WTC11 (cell line): ENCODE measurements at places on chromosomes 4 and X. TPM values are rescaled to one million over a fixed set of nuclear protein-coding genes. Genes with fewer than 3 reads are reported as not detected.

GC gene
- 0.76 to 1.9 TPM (median 1.7 TPM) in 3 replicates for total RNA-seq

RAB33A gene
- 2.1 to 3.1 TPM (median 3.0 TPM) in 3 replicates for total RNA-seq

FAM9B gene
- not detected in 3 replicates for total RNA-seq

SPOCK3 gene
- total RNA-seq, result 0.24 to 0.27 TPM (median 0.27 TPM) in 3 replicates

LRP2BP gene
- 0.33 to 0.69 TPM (median 0.39 TPM) in 3 replicates for total RNA-seq

SH2D1A gene
- total RNA-seq, result 0.24 TPM in 1 of 3 replicates, not detected in the others

CLGN gene
- total RNA-seq, result 2.3 to 3.4 TPM (median 3.0 TPM) in 3 replicates

IBSP gene
- not detected in 3 replicates for total RNA-seq

BMP3 gene
- total RNA-seq, result 0.53 to 0.55 TPM (median 0.55 TPM) in 3 replicates

CYLC1 gene
- total RNA-seq, result not detected in 3 replicates

LIMCH1 gene
- 0.66 to 0.92 TPM (median 0.80 TPM) in 3 replicates for total RNA-seq

DNA sequence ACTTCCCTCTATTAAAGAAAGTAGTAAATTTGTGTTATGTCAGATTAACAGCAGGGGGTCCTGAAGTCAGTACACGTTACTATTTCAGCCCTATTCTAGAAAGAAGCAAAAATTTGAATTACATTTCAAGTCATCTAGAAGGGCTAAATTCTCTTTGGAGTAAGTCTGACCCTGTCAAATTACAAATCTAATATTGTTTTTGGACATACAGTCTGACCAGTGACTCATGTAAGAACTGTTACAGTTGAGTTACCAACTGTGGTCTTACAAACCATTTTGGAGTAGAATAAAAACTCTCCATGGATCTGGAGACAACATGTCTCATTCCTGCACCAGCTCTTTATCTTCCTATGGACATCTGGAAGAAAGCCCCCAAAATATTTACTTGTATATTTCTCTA, 36.0 kb upstream of the GYPA start:
- H3K27ac ChIP-seq, result no peak overlapping the region
- no peaks in the 10 kb centered on the region for H3K36me3 ChIP-seq

- no peaks in the 10 kb centered on the region for H3K4me1 ChIP-seq
- H3K4me3 ChIP-seq, result no peak overlapping the region
- H3K27me3 ChIP-seq, result no peaks in the 10 kb centered on the region; the same call in 1 of the 2 replicates
- H3K36me3 ChIP-seq, result 0 out of 2 replicates have a peak, but pooled peaks cover 2% of the 10 kb centered on the region
Observed at GRCh38 chrX:32443841-32444240, 767.5 kb downstream of the DMD start.

GRCh38 chr4:182453830-182454229, 210.6 kb downstream of the TENM3 start:
- H3K4me1 ChIP-seq, result peaks cover 68% of the 10 kb centered on the region
- DNase-seq, result no peak
- H3K27me3 ChIP-seq, result no peaks in the 10 kb centered on the region
- no peaks in the 10 kb centered on the region for H3K36me3 ChIP-seq
- no peak overlapping the region for H3K4me3 ChIP-seq

- no peak for DNase-seq
- no peak overlapping the region for H3K4me3 ChIP-seq
- no peaks in the 10 kb centered on the region for H3K27me3 ChIP-seq
- peak overlapping the region; percentile 76; the same call in 1 of the 2 replicates for H3K27ac ChIP-seq
- peaks cover 31% of the 10 kb centered on the region for H3K36me3 ChIP-seq
Observed at GRCh38 chrX:45077748-45078424, 122.8 kb downstream of the DIPK2B start.

- H3K36me3 ChIP-seq, result peaks cover 23% of the 10 kb centered on the region
- H3K4me1 ChIP-seq, result peaks cover 48% of the 10 kb centered on the region
- DNase-seq, result no peak
- H3K27me3 ChIP-seq, result no peaks in the 10 kb centered on the region
- H3K27ac ChIP-seq, result no peak overlapping the region
Observed at GRCh38 chr4:15688051-15688450, 6.4 kb downstream of the FAM200B start.

DNA sequence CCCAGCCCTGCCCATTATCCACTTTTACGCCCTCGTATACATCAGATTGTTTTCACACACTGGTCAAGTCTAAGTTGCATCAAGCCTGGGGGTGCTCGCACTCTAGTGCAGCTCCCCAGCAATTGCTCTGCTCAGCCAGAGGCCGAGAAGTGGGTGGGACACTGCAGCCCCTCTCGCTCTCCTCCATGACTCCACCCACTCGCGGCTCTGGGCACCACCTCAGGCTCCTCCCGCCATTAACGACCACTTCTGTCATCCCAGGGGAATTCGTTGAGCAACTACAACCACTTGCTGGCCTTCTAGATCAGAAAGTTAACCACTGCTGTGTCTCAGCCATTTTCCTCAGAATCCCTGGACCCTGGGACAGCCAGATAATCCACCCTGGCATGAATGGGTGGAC, 53.6 kb downstream of the ETNPPL start:
- H3K4me3 ChIP-seq, result no peak overlapping the region
- H3K36me3 ChIP-seq, result no peaks in the 10 kb centered on the region
- H3K4me1 ChIP-seq, result peaks cover 21% of the 10 kb centered on the region
- H3K27me3 ChIP-seq, result no peaks in the 10 kb centered on the region
- no peak overlapping the region for H3K27ac ChIP-seq

DNA sequence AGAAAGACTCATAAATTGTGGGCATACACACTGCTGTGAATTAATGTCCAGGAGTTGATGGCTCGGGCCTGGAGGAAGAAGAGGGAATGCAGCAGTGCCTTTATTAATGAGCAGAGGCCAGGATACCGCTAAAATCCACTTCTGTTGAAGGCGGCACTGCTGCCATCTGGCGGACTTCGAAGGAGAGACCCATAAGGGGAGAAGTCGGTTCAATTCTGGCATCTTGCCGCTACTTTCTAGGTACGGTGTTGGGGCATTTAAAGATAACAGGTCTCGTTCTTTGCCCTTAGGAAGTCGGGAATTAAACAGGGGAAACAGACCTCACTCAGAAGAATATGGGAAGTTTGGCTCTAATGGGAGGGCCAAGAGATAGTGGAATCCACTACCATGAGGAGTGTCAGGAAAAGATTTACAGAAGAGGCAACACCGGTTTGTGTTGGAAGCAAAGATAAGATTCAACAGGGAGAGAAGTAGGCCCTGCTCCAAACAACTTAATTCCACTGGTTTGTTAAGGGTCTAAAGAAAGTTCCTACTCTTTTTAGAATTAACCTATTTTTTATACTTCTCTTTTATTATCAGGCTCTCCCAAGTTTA, 133.6 kb upstream of the GIMD1 start:
- no peaks in the 10 kb centered on the region for H3K27me3 ChIP-seq
- no peak overlapping the region for H3K4me3 ChIP-seq

- H3K4me1 ChIP-seq, result peaks cover 8% of the 10 kb centered on the region
- no peak overlapping the region for H3K4me3 ChIP-seq
- DNase-seq, result peak; percentile 66
- H3K27me3 ChIP-seq, result no peaks in the 10 kb centered on the region; the same call in 1 of the 2 replicates
- no peak overlapping the region for H3K27ac ChIP-seq
- no peaks in the 10 kb centered on the region for H3K36me3 ChIP-seq
Observed at GRCh38 chr4:5460106-5460801, 248.1 kb downstream of the EVC2 start.

GRCh38 chr4:143375326-143376073, 38.8 kb downstream of the GAB1 start:
- DNase-seq, result peak; percentile 47
- H3K36me3 ChIP-seq, result peaks cover 15% of the 10 kb centered on the region
- no peaks in the 10 kb centered on the region for H3K27me3 ChIP-seq
- H3K4me1 ChIP-seq, result peaks cover 57% of the 10 kb centered on the region
- H3K4me3 ChIP-seq, result no peak overlapping the region
- H3K27ac ChIP-seq, result peak overlapping the region; percentile 60

GRCh38 chr4:66943112-66943511, 602.2 kb downstream of the CENPC start:
- no peak overlapping the region for H3K27ac ChIP-seq
- H3K4me1 ChIP-seq, result no peaks in the 10 kb centered on the region
- H3K36me3 ChIP-seq, result no peaks in the 10 kb centered on the region
- H3K4me3 ChIP-seq, result no peak overlapping the region

DNA sequence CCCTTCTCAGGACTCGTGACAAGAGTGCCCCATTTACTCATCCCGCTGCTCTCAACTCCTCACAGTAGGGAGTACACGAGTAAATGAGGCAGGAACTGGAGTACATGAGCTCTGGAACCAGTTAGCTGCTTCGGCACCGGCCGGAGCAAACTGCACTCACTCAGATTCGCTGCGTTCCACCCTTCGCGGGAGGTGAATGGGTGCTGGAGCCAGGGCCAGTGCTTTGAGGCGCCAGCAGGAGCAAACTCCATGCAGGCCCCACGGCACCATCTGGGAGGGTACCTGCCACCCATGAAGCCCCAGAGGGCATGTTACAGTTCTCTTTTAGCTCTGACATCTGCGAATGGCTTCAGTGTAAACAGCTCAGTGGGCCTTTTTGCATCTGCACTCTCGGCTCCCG, 315.5 kb upstream of the GK2 start:
- peak overlapping the region; percentile 48 for H3K4me3 ChIP-seq
- H3K36me3 ChIP-seq, result peaks cover 18% of the 10 kb centered on the region

GRCh38 chrX:114619874-114620273, 36.0 kb downstream of the HTR2C start:
- no peak overlapping the region for H3K27ac ChIP-seq
- peaks cover 11% of the 10 kb centered on the region for H3K4me1 ChIP-seq
- H3K36me3 ChIP-seq, result no peaks in the 10 kb centered on the region
- no peak overlapping the region for H3K4me3 ChIP-seq
- peaks cover 12% of the 10 kb centered on the region for H3K27me3 ChIP-seq
- no peak for DNase-seq

GRCh38 chrX:115018040-115018647, 728 bp upstream of the IL13RA2 start:
- peaks cover 13% of the 10 kb centered on the region for H3K27me3 ChIP-seq
- no peaks in the 10 kb centered on the region for H3K36me3 ChIP-seq
- DNase-seq, result peak; percentile 11
- H3K27ac ChIP-seq, result no peak overlapping the region
- H3K4me1 ChIP-seq, result no peaks in the 10 kb centered on the region

DNA sequence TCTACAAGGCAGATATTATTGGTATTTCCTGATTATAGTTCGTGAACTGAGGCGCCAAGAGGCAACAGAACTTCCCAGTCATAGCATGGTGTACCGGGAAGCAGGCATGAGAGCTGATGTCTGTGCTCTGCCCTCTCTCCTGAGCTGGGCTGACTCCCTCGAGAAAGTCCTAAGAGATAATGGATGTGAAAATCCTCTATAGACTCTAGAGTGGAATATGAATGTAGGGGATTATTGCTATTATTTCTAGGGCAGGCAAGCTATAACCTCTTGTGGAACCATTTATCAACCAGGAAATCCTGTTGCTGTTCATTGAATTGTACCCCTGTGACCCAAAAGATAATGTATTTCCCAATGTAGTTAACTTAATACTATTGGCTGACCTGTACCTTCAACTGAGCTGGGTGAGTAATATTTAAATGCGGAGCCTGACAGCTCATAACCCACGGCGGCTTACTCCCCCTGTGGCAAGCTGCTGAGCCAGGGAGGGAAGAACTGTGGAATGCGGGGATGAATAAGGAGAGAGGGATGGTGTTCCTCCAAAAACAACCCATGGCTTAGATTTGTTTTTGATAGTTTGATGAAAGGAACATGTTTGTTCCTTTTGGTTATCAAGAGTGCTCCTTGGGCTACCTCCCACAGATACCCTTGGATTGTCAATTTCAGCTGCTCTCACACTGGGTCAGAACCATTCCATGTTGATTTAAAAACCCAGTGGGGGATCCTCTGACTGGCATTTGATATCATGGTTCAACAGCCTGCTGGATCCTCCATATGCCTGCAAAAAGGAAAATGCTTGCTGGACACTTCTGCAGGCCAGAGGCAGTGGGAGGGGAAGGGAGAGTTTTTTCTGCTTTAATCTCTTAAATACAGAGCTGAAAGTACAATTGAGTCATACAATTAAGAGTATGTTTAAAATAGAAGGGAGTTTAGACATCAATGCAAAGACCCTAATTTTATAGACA, 339.0 kb upstream of the BOD1L1 start:
- H3K36me3 ChIP-seq, result no peaks in the 10 kb centered on the region
- H3K27me3 ChIP-seq, result no peaks in the 10 kb centered on the region
- H3K27ac ChIP-seq, result no peak overlapping the region
- peak; percentile 19 for DNase-seq

GRCh38 chr4:180156684-180157083, 2086.5 kb upstream of the TENM3 start:
- no peak for DNase-seq
- H3K27me3 ChIP-seq, result no peaks in the 10 kb centered on the region
- no peak overlapping the region for H3K4me3 ChIP-seq
- H3K4me1 ChIP-seq, result peaks cover 24% of the 10 kb centered on the region

GRCh38 chr4:99300934-99301333, 10.1 kb upstream of the ADH1A start:
- no peaks in the 10 kb centered on the region for H3K4me1 ChIP-seq
- H3K27ac ChIP-seq, result no peak overlapping the region
- no peak overlapping the region for H3K4me3 ChIP-seq
- DNase-seq, result no peak

DNA sequence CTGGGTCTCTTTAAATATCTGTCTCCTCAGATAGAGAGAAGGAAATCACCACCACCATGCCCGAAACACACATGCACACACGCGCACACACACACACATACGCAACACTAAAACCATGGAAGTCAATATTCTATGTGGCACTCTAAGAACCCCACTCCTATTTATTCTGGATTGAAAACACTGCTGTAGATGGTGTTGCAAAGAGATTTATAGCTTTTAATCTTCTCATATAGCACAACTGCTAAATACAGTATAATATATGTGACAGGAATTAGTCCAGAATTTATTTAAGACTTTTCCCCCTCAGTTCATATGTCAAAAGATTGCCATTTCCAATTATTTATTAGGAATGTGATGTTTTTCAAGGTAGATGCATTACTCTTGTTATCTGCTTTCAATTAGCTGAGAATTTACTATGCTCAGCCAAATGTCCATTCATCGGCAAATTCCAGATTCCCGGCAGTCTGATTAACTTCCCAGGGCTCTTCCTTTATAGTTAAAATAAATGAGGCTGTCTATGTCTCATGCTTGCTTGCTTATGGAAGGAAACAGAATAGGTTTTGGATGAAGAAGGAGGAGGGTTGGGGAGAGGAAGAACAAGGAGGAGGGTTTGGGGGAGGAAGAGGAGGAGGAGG, 115.4 kb upstream of the NDP start:
- H3K36me3 ChIP-seq, result no peaks in the 10 kb centered on the region
- DNase-seq, result no peak
- no peaks in the 10 kb centered on the region for H3K4me1 ChIP-seq
- H3K27me3 ChIP-seq, result no peaks in the 10 kb centered on the region
- no peak overlapping the region for H3K27ac ChIP-seq
- H3K4me3 ChIP-seq, result no peak overlapping the region

- DNase-seq, result no peak
- H3K4me3 ChIP-seq, result no peak overlapping the region
- H3K36me3 ChIP-seq, result peaks cover 7% of the 10 kb centered on the region
- H3K4me1 ChIP-seq, result peaks cover 45% of the 10 kb centered on the region
Observed at GRCh38 chr4:23558101-23558500, 331.7 kb downstream of the PPARGC1A start.

DNA sequence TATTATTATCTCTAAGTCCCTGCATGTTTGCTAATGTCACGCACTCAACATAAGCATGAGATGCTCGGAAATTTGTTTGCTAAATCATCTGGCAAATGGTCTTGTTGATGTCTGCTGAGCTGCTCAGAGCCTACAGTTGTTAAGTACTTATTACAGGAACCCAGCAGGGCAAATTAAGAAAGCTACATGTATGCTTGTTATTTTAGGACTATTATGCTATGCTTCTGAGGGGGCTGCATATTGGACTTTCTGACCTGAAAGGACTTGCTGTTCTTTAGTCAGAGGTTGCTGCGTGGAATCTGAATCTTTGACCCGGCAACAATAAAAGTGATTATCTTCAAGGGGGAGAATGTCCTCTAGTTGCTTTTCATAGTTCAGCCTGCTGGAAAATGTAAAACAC, 36.3 kb upstream of the TENM3 start:
- H3K27ac ChIP-seq, result no peak overlapping the region
- no peaks in the 10 kb centered on the region for H3K36me3 ChIP-seq
- no peaks in the 10 kb centered on the region; the same call in 1 of the 2 replicates for H3K27me3 ChIP-seq
- no peak for DNase-seq
- peaks cover 63% of the 10 kb centered on the region for H3K4me1 ChIP-seq
